Gastroesophageal sphincter (tissue), 4 donors: ENCODE measurements at places on chromosomes 7 and 10.

- no peak for ATAC-seq
Observed at GRCh38 chr7:118080947-118081346, 103.0 kb upstream of the LSM8 start.

GRCh38 chr7:155984028-155984580 is 171.8 kb upstream of the SHH start:
- ATAC-seq, result no peak

GRCh38 chr7:82481499-82482097 is 38.0 kb upstream of the CACNA2D1 start:
- no peak for ATAC-seq

GRCh38 chr7:74449809-74450397 is 3.8 kb upstream of the GTF2IRD1 start:
- no peak for ATAC-seq

GRCh38 chr7:103764901-103765300 is 224.6 kb downstream of the RELN start:
- no peak for ATAC-seq

DNA sequence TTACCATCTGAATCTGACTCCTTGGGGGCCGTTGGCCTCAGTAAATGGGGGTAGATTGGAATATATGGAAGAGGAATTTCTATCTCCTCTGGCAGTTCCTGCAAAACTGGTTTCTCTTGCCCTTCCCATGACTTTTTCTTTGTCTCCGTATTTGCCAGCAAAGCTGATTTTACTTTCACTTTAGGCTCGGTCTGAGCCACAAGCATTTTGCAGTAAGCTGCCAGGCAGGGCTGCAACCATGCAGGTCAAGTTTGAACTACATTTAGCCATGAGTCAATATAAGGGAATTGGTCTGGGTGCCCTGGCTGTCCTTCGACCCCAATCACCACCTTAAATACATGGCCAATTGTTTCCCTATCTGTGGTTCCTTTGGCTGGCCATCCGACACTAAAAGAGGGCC is 104.3 kb downstream of the TRIM24 start:
- ATAC-seq, result no peak

DNA sequence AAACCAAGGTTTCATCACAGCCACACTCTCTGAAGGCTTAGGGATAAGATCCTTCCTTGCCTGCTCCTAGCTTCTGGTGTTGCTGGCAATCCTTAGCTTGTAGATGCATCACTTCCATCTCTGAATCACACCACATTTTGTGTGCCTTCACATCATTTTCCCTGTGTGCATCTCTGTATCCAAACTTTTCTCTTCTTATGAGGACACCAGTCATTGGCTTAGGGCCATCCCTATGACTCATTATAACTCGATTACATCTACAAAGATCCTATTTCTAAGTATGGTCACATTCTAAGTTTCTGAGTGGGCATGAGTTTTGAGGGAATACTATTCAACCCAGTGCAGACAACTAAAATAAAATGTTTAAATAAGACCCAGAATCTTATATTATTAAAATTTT is 121.7 kb downstream of the C7orf25 start:
- ATAC-seq, result no peak

DNA sequence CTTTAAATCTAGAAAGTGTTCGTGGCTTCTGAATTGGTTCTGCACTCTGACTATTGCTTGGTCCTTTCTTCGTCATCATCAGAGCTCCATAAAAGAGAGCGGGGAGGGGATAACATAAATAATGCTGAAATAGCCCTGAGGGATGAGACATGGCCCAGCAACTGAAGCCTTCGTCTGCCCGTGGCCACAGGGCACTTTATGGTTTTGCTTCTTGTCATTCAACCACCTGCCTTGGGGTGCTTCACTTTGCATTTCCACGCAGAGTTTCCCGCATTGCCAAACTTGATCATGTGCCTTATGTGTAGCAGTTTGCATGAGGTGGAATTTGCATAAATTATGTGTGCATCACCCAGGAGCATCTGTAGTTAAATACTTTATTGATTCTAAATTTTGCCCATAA is 15.9 kb downstream of the GSTO2 start:
- no peak for ATAC-seq

GRCh38 chr7:93015779-93016481 is 101.8 kb downstream of the SAMD9 start:
- no peak for ATAC-seq
